K562 (cell line): ENCODE measurements at places on chromosomes 12 and 14. TPM values are rescaled to one million over a fixed set of nuclear protein-coding genes. Genes with fewer than 3 reads are reported as not detected.

Gene SDR9C7
- not detected in 2 replicates for total RNA-seq

Gene CHPT1
- total RNA-seq, result 95.0 and 103 TPM in 2 replicates

Gene LRP1-AS
- total RNA-seq, result not detected in 2 replicates

Gene DNAJC22
- 0.62 and 0.69 TPM in 2 replicates for total RNA-seq

Gene NOXRED1
- 0.18 TPM in 2 replicates for total RNA-seq

Gene SMIM41
- total RNA-seq, result not detected in 2 replicates

Gene RNASE7
- total RNA-seq, result not detected in 2 replicates

Gene AICDA
- 0.11 TPM in 1 of 2 replicates, not detected in the other for total RNA-seq

Gene ZNF10
- total RNA-seq, result 4.3 and 5.0 TPM in 2 replicates

Gene PAX9
- 2.4 and 3.4 TPM in 2 replicates for total RNA-seq

Gene CIDEB
- 0.07 and 0.35 TPM in 2 replicates for total RNA-seq

Gene SERPINA10
- not detected in 2 replicates for total RNA-seq

Gene SLC5A8
- total RNA-seq, result not detected in 2 replicates

Gene INSM2
- total RNA-seq, result not detected in 2 replicates
